ENCODE measurements at places on chromosomes 3 and 15.

DNA sequence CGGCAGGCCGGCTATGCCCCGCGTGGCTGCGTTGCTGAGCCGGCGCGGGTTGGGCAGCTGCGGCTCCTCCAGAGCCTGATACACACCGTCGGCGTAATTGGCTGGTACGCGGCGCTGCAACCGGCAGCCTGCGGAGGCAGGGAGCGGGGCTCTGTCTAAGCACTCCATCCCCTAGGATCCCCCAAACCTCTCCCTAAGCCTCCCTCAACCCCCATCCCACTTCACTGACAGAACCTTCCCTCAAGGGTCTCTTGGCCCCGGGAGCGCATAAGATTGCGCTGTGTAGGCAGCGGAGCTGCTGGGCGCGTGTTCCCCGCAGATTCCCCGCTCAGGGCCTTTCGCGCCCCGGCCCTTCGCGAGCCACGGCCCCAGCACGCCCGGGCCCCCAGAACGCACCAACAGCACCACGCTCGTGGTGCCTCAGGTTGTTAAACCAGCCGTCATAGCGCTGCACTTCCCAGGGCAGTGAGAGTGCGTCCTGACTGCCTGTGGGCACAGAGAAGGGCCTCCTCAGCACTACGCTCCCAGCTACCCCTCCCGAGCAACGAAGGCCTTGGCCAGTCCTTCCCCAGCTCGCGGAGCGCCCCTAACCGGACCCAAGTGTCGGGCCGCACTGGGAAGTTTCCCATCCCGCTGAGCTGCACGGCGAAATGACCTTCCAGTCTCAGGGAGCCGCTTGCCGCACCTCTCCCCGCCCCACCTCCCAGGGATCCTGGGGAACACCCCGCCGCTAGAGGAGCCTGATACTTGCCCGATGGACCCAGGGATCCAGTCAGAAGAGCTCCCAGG, 1.2 kb downstream of the DUOX2 start:
- DNase-seq: no peak

DNA sequence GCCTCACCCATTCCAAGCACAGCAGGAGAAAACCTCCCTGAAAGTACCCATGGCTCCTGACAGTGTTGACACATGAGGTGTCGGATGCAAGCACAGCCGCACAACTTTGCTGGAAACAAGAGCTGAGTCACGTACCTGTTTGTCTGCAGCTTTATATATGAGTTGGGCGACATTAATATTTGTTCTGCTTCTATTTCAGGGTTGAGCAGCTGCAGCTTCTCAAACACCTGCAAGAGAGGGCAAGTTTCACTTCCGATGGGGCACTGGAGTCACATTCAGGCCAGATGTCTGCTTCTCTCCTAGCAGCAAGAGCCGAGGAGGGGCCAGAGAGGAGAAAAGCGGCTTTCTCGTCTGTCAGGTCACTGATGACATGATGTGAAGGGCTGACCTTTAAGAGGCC, 88.0 kb downstream of the NUP210 start:
- no peak for DNase-seq

DNA sequence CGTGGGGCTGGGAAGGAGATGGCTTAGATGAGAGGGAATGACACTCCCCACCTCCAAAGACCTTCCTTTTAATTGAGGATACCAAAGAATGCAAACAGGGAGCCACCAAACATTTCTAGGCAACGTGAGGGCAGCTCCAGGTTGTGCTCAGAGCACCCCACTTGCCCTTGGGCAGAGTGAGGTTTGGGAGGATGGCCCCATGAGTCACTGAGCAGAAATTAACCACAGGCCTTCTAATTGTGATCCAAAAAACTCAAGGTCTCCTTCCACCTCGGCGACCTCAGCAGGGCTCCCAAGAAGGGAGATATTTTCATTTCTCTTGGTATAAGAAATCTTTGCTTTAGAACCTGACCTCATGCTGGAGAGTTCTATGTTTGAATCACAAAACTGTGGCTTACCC, 305.0 kb upstream of the TPM1 start:
- no peak for DNase-seq

DNA sequence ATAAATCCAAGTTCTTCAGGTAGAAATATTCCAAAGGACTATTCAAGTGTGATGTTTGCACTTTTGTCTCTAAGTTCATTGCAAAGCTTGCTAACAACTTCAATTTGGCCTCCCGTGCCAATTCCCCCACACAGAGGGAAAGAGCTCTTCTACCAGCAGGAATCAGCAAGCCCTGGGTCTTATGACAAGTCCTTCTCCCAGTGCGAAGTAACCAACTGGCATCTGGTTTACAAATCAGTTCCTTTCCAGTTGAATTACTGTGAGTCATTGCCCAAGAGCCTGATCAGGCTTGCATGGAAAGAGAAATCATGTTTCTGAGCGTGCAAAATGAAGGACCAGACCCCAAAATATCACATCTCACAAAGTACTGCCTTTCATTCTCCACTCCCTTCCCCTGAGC, 62.7 kb upstream of the SLCO3A1 start:
- DNase-seq: no peak

- DNase-seq: no peak
Observed at GRCh38 chr3:32872487-32873382, 54.9 kb downstream of the TRIM71 start.
